ENCODE measurements at places on chromosomes 2 and 18.

- no peak for DNase-seq
Measured at GRCh38 chr18:23226930-23227725, 91.8 kb downstream of the CABLES1 start.

GRCh38 chr2:88265352-88266303 is 95.5 kb downstream of the THNSL2 start:
- DNase-seq: no peak

- DNase-seq: no peak
Measured at GRCh38 chr2:10303181-10303693, 533 bp downstream of the HPCAL1 start.

DNA sequence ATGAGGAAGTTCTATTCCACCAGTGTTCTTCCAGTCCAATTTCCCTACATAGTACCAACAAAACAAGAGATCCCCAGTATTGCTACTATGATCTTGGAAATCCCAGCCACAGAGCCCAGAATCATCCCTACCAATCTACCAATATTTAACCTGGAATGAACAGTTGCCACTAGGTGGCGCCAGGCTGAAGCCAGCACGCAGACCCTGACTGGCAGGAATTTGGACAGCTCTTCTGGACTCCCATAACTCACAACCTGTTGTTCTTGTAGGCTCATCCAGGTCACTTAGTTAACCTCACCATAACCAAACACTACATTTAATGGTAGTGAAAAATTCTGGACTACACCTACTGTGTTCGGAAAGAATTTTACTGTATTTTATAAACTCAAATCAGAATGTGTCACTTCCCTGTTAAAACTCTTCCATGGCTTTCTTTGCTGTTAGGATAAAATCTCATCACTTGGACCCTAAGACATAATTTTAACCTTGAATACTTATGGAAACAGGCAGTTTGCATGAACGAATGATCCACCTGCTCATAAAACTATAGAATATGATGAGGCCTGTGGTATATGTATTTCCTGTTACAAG is 59.8 kb upstream of the SLC38A11 start:
- peak; percentile 22 for DNase-seq

DNA sequence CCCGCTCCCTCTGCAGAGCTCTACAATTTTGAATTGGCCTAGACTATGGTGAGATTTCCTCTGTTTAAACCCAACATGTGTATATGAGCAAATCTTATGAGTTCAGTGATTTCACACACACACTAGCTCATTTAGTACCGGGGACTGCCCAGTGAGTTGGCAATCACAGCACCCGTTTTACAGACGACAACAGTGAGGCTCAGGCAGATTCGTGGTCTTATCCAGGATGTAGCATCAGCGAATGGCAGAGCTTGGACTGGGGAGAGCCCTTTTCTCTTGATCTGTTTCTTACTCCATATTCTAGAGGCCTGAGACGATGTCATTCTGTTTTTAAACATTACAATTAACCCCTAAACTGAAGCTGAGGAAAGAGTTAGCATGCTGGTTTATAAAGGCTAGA is 419.9 kb downstream of the NBAS start:
- DNase-seq: no peak

DNA sequence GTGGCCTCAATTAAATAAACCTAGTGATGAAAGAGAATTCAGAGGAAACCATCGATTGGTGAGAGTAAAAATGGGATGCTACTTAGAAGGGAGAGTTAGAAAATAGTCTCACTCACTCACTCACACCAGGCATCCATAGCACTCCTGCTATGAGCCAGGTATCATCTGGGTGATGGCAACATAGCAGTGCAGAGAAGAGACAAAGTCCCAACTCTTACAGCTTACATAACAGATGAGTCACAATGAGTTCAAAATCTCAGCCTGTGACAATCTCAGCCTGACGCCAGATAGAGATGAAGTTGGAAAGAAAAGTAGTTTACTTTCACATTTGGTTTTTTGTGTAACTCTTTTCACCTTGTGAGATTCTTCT is 55.4 kb upstream of the THOC1 start:
- no peak for DNase-seq

GRCh38 chr2:96306370-96306769 is 1.0 kb upstream of the SNRNP200 start:
- DNase-seq: no peak

DNA sequence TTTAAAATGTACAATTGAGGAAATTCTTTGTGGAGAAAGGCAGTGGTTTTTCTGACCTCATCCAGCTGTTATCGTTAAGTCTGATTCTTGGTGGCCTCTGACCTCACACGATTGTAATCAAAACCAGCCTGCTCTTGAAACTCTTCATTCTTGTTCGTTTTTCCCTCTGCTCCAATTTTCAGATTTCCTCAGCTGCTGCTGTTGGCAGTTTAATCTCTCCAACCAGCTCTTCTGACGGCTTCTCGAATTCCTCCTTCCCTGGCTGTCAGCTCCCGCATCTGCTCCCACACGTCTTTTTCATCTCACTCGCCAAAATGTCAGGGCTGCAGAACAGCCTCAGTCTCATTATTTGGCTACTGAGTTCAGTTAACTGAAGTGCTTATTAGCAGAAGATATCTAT is 136.1 kb downstream of the DCDC2C start:
- no peak for DNase-seq

GRCh38 chr2:172931918-172932520 is 143.6 kb upstream of the MAP3K20 start:
- DNase-seq: peak; percentile 18

- no peak for DNase-seq
Measured at GRCh38 chr18:63368611-63369010, 1.6 kb upstream of the KDSR start.

DNA sequence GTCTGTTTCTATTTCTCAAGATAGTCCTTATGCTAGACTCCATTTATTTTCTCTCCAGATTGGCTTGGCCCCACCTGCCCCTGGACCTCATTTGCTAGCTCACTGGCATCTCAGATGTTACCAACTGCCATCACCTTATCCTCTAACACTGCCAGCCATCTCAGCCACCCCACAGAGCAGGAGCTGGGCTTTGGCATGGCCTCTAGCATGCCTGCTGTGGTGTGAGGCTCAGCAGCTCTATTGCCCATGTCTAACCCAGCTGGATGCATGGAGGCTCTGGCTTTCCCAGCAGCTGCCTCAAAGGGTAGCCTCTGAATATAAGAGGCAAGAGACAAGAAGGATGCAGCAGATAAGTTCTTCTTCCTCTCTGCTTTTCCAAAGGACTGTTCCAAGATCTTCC is 373.4 kb downstream of the TNS1 start:
- DNase-seq: no peak

Data from CMK (cell line).